ENCODE measurements at places on chromosomes 11 and 22. TPM values are rescaled to one million over a fixed set of nuclear protein-coding genes. Genes with fewer than 3 reads are reported as not detected.

GRCh38 chr11:124402326-124402922, 3.6 kb upstream of the OR8B3 start:
- DNase-seq, result no peak

GRCh38 chr11:84722583-84723108, 904.5 kb downstream of the DLG2 start:
- DNase-seq, result no peak

GRCh38 chr11:27375370-27375769, 12.4 kb upstream of the CCDC34 start:
- DNase-seq, result no peak

GRCh38 chr22:19174106-19175025, 4.2 kb downstream of the SLC25A1 start:
- no peak for DNase-seq

KRTAP5-10 gene
- polyA plus RNA-seq, result not detected

NAT10 gene
- polyA plus RNA-seq, result 56.7 TPM

DNA sequence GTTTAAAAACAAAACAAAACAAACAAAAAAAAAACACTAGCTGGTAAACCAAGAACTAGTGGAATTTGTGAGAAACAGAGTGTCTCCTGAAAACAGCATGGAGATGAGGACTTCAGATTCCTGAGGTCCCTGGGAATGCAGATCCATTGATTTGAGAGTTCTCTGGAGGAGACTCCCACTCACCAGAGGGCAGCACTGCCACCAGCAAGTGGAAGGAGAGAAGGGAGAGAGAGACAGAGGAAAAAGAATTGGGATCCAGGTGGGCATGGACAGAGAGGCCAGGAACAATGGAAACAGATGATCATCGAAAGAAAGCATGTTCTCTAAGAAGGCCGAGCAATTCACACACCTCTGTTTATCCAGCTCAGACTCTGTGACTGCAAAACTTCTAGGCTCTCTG, 31.8 kb downstream of the ETS1 start:
- DNase-seq, result no peak

GRCh38 chr11:13364388-13364787, 86.8 kb downstream of the BMAL1 start:
- no peak for DNase-seq

NLRP14 gene
- not detected for polyA plus RNA-seq

GRCh38 chr22:20080445-20080775, 369 bp downstream of the DGCR8 start:
- peak; percentile 73 for DNase-seq

DNA sequence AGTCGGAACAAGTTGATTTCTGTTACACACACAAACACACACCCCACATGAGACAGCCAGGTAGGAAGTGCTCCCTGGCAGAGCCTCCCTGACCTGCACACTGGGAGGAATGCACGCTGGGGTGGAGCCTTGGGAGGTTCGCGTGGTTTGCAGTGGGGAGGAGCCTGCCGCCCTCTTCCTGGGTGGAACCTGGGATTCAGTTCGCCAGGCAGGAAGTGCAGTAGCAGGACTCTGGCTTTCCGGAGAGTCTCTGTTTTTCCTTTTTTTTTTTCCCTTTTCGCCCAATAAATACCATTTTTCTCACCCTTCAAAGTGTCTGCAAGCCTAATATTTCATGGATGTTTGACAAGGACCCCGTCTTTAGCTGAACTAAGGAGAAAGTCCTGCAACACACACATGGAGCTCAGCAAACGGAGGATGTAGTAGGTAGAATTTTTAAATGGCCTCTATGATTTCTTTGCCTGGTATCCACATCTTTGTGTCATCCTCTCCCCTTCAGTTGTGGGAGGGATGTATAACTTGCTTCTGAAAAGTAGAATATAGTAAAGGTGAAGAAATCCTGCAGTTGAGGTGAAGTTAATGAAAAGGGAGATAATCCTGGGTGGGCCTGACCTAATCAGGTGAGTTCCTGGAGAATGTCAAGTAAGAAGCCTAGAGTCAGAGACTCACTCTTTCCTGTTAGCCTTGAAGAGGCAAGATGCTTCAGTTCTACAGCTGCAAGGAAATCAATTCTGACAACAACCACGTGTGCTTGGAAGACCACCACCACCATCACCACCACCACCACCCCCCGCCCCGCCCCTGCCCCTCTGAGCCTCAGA, 72.9 kb downstream of the PIWIL4 start:
- DNase-seq, result no peak

DNA sequence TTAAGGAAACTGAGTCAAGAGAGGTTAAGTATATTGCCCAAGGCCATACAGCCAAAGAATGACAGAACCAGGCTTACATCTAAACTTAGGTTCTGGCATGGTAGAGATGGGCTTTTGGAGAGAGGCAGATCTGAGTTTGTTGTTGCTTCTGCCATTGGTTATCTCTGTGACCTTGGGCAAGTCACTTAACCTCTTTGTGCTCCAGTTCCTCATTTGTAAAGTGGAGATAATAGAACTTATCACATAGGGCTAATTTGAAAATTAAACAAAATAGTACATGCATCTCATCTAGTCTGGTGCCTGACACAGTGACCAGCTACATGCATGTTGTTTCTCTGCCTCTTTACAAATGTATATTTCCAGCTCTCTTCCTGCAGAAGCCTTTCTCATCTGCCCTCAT, 47.0 kb upstream of the PLET1 start:
- DNase-seq, result no peak

RAB6A gene
- 94.3 TPM for polyA plus RNA-seq

CLMP gene
- 0.28 TPM for polyA plus RNA-seq

DNA sequence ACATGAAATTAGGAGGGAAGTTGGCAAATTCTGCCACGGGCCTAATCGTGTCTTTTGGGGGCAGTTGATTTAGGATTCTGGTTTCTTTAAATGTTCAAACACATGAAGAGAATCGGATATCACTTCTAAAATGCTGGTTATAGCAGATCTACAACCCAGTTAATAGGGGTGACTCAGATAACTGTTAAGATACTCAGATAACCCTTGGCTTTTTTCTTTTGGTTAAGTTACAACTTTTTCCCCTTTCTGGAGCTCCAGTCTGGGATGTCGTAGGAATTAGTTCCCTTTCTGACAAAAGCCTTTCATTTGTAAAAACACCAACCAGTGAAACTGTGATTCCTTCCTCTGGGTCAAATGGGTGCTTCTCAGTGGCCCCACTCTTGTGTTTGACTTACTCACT, 976 bp downstream of the DEPDC7 start:
- DNase-seq, result no peak

GRCh38 chr11:111729831-111730311, 36.3 kb downstream of the PPP2R1B start:
- DNase-seq, result no peak

ESAM gene
- 1.9 TPM for polyA plus RNA-seq

DNA sequence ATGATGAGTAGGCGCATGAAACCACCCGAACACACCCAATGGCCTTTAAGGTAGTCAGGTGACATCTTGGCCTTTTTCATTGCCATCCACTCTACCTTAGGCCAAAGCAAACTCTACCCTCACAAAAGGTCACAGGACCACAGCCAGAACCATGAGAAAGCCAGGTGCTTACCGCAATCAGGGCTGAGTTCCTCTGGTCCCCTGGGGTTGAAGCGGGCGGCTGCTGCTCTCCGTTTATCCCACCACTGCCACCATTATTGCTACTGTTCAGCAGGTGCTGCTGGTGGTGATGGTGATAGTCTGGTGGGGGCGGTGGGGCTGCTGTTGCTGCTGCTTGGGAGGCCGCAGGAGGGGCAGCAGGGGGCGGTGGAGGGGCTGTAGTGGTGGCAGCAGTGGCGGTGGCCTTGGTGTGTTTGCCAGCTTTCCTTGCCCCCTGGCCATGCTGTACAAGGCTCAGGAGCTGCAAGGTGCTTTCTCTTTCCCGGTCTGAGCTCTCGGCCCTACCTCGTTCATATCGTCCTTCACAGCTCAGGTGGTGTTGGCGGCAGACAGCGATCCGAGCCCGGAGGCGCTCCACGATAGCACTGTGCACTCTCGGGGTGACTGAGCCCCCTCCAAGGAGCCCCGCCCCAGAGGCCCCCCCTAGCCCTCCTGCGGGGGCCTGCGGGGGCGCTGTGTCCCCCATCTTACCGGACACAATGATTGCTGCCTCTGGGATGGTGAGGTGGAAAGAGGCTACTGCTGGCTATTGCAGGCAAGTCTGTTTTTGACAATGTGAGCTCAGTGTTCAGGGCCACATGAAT, 1.6 kb downstream of the MAML2 start:
- peak; percentile 72 for DNase-seq

DNA sequence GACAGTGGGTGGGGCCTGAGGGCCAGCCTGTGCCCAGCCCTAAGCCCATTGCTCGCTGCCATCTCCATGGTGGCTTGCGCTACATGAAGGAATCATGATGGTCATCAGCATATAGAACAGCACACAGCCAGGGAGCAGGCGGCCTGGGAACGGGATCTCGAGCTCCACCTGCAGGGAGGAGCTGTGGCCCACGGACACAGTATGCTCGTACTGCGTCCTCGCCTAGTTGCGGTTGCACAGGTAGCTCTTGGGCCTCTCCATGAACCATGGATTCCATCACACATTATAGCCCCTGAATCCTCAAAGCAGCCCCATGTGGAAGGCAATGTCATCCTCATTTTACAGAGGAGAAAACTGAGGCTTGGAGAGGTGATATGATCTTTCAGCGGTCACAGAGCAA, 15.1 kb downstream of the SEC14L4 start:
- DNase-seq, result no peak

FADS3 gene
- 0.33 TPM for polyA plus RNA-seq

DNA sequence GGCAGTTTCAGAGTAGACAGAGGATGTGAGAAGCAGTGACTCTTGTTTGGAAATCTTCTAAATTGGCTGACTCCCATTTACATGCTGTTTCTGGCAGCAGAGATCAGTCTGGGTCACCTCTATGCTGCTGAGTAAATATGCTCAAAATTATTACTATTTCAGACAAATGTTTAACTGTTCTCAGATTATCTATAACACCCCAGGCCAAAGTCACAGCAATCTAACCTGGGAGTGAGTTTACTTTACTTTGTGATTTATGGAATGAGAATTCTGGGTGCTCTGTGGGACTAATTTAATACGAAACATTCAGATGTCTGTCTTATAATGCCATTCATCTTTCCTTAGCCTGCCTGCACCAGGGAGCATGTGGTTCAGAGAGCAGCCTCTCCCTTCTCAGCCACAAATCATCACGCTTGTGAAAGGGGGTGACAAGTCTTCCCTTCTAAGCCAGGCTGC, 282.5 kb upstream of the MPPED2 start:
- DNase-seq, result no peak

- peak; percentile 86 for DNase-seq
These were observed at the start of gene DNAJC4 for GRCh38 chr11:64230171-64230984. TSS of gene DNAJC4 (plus strand) at chr11:64230548. CDS start at chr11:64230855, 307 bp downstream.

DNA sequence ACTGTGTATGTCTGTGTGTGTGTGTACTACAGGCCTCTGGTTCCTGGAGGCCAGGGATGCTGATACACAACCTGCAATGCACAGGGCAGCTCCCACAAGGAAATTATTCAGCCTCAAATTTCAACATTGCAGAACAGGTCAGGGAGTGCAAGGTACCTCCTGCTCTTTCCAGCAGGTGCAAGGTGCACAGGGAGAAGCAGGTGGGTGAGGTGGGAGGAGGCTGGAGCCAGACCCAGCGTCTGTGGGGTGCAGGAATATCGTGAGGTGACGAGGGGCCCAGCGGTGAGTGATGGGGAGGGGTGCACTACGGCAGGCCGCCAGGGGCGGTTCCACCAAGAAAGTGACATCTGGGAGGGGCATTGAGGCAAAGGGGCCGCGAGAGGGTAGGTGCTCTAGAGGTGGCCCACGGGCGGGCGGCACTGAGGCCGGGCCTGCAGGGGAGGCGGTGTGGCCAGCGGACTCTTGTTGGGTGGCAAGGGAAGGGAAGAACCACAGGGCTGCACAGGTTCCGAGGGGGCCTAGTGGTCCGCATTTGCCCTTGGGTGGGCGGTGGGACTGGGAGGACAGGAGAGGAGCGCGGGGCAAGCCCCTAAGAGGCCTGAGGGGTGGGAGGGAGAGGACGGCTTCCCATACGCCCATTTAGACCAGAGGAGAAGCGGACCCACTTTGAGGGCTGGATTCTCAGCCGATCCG, 21.6 kb downstream of the DGCR6L start:
- DNase-seq, result no peak

DNA sequence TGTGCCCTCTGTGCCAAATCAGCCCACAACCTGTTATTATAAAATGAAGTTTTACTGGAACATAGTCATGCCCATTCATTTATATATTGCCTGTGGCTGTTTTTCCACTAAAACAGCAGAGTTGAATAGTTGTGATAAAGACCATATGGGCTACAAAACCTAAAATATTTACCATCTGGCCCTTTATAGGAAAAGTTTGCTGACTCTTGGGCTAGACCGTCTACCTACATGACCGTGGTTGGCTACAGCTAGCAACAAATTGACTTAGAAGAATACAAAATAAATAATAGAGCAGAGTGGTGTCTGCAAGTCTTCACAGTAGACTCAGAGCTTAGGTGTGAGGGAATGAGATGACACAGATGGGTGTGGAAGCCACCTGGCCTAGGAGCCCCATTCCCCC, 11.2 kb upstream of the IL18BP start:
- DNase-seq, result no peak

OR10A2 gene
- not detected for polyA plus RNA-seq

GRCh38 chr11:2899080-2899783, 13.7 kb upstream of the CDKN1C start:
- no peak for DNase-seq

TSPAN18 gene
- 5.5 TPM for polyA plus RNA-seq

PRG3 gene
- polyA plus RNA-seq, result not detected

DNA sequence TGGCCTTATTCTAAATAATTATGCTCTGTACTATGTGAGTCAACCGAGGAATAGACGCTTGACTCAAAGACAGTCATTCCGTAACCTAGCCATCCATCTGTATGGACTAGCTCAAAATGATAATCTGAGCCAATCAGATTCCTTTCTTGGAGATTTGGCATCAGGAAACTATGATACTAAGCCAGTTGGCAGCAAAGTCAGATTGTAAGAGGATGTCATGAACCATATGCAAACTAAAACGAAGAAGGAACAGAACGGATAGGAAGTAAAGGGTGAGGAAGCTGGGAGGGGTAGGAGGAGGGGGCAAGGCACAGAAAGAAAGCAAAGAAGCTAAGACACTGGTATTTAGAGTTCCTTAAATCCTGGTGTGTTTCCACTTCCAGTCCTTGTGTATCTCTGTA, 10.7 kb upstream of the SESN3 start:
- DNase-seq, result no peak

DNA sequence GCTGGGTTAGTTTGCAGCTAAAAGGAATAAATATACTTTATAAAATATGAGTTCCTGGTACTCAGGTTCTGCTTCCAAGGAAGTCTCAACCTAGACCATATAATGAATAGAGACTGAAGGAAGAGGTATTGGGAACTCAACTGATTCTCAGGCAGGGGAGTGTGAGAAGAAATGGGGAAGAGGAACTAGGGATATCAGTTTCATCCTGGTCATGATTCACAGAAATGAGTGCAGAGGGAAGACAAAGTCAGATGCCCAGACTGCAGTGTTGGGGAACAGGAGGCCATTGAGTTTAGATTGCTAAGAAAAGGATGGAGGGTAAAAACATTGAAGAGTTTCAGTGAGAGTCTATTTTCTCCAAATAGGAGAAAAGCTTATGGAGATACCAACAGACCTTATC, 28.8 kb downstream of the PLAAT5 start:
- no peak for DNase-seq

Measured in naive thymus-derived CD8-positive, alpha-beta T cell (primary cell).